NCI-H2171 treated with DMSO at 0.1 percent for 48 hours (cell line): ENCODE measurements at places on chromosomes 1 and 21.

DNA sequence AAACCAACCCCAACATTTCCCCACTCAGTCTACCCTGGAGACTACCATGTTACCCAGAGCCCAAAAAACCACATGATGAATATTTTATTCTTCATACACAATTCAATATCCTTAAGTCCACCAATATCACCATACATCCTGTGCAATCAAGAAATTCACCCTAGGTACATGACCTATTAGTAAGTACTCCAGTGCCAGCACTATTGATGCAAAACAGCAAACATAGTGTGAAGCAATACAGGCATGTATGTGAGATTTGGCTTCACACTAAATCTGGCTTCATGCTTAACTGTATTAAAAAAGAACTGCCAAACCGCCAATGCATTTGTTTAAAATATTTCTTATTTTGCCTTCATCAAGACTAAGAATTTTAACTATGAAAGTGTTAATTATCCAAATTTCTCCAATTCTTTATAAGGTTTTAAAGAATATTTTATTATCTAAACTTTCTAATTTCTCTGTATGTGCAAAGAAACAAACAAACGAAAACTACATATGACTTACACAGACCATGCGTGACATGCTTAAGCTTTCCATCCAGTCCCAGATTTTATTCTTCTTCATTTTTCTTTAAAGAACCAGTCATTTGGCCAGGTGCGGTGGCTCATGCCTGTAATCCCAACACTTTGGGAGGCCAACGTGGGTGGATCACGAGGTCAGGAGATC is 22.4 kb upstream of the TMEM125 start:
- DNase-seq, result no peak

- DNase-seq, result peak; percentile 76
Measured at GRCh38 chr1:54121482-54122134, 31.2 kb downstream of the CDCP2 start.

DNA sequence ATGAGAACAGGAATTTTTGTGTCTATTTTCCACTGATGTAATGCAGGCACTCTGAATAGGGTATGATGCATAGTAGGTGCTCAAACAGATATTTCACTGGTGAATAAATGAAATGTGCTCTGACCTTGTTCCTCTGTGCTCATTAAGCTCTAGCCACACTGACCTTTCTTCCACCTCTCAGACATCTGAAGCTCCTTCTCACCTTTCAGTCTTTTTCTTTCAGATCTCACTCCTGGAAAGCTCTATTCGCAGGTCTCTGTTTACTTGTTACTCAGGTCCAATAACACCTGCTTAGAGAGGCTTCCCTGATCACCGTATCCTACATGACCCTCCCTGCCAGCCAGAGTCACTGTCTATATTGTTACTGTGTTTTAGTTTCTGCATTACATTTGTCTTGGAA is 59.2 kb upstream of the IVNS1ABP start:
- DNase-seq, result no peak

- DNase-seq, result no peak
Measured at GRCh38 chr21:28953247-28953646, 39.4 kb downstream of the LTN1 start.

- no peak for DNase-seq
Measured at GRCh38 chr1:25755475-25756125, 44.4 kb upstream of the SELENON start.

- no peak for DNase-seq
Measured at GRCh38 chr1:200207711-200208126, 180.2 kb downstream of the NR5A2 start.

GRCh38 chr1:94783342-94784189 is 36.6 kb upstream of the SLC44A3 start:
- no peak for DNase-seq

GRCh38 chr1:197366996-197367395 is 98.9 kb downstream of the CRB1 start:
- DNase-seq, result no peak

DNA sequence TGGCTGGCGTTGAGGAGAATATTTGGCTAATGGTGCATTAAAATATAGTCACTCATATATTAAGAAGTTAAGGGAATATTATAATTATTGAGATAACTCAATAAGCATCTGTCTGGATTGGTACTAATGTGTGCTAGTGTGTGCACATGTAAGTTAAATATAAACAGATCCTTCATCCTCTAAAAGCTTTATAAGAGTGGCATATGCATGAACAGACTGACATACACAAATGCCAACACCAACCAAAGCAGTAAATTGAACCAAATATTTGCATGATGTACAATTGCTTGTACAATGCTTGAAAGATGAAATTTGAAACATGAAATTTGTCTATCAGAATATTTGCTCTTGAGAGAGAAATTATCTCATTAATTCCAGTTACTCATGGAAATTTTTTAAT is 344.9 kb downstream of the ADGRL2 start:
- DNase-seq, result no peak

GRCh38 chr1:50703240-50703639 is 256.8 kb downstream of the FAF1 start:
- peak; percentile 48 for DNase-seq

DNA sequence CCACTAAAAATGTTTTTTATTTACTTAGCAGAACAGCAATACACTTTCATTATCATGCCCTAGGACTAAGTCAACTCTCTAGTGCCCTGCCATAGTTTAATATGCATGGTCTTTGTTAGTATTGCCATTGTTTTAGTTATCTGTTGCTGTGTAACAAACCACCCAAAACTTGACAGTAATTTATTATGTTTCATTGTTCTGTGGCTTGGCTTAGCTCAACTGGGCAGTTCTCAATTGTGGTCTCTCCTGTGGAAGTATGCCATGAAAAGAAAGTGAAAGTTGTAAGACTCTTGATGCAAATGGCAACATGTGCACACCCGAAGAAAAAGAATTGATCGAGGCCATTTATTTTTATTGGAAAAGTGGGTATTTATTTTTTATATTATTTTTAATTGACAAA is 206.3 kb upstream of the KCTD3 start:
- no peak for DNase-seq

- no peak for DNase-seq
Measured at GRCh38 chr1:215863796-215864195, 296.7 kb downstream of the KCTD3 start.

- DNase-seq, result no peak
Measured at GRCh38 chr1:202259705-202260104, 66.1 kb downstream of the LGR6 start.

GRCh38 chr1:206514813-206515387 is 7.6 kb downstream of the RASSF5 start:
- peak; percentile 30 for DNase-seq

DNA sequence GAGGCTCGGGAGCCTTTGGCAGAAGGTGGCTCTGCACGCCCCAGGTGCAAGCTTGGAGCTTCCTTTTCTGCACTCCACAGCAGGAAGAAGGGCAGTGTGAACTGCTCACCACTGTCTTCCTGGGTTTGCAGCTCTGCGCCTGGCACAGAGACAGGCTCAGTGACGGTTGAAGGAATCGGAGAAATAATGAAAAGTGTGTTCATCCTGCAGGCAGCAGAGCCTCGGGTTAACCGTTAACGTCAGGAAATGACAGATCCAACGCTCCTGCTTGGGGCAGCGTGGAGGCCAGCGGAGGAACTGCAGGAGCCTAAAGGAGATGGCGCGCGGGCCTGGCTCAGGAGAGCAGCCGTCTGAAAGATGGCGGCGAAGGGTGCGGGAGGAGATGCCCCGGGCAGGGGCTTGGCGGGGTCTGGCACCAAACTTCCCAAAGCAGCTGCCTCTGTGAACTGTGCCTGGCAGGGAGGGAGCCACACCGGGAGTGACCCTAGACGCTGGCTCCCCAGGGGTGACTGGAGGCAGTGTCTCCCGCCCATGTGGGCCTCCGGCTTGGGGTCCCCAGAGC is 10.9 kb upstream of the SAMD11 start:
- no peak for DNase-seq

GRCh38 chr1:65924471-65924870 is 131.8 kb downstream of the PDE4B start:
- no peak for DNase-seq

DNA sequence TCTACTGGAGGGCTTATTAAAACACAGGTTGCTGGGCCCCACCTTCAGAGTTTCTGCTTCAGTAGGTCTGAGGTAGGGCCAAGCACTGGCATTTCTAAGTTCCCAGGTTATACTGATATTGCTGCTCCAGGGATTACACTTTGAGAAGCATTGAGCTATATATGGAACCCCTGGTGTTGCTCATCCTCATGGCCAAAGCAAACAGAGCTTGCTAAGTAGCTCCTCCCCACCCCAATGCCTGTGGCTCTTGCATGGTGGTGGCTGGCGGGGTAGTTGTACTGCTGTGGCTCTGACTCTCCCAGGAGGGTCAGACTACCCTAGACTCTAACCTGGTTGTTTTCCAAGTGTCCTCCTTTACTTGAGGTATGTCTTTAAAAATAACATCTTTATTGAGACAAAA is 143.6 kb downstream of the SPATA46 start:
- no peak for DNase-seq

DNA sequence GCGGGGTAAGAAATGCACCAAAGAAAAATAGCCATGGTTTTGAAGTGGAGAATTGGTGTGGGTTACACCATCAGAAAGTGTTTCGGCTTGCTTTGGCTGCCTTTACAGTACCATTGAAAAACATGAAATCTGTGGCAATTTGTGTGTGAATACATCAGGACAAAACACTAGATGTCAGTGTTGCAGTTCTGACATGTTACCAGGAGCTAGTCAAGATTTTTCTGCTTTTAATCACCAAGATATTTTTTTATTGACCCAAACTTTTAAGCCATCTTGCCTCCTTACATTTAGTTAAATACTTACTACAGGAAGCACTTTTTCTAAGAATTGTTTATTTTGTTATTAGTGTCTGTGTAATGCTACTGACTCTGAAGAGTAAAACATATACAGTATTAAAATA is 14.3 kb downstream of the RRP15 start:
- peak; percentile 50 for DNase-seq

- no peak for DNase-seq
Measured at GRCh38 chr1:167150492-167150833, 56.6 kb downstream of the STYXL2 start.

DNA sequence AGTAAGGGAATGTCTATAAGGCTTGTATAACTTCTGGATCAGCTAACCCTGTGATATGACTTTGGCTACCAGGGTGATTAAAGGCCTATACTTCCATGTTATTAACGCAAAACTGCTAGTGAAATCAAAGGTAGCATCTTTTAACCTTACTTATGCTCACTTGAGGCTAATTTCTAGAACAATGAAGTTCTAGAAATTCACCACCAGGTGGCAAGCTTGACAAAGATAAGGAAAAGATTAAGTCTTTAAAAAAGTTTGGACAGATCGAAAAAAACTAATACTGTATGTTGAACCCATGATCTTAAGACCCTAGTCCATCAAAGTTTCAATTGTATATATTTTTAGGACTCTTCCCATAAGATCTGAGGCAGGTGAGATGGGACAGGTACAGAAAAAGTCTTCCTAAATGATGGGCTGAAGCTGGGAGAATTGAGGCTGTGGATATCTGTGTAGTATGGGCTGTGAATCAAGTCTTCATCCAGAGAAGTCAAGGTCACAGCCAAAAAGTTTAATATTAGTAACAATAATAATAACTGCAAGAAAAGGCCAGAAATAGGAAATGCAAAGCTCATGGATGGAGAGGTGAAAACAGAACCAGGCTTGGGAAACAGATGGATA is 18.8 kb downstream of the KYAT3 start:
- DNase-seq, result peak; percentile 19

GRCh38 chr1:112172294-112172882 is 182.9 kb upstream of the KCND3 start:
- no peak for DNase-seq

DNA sequence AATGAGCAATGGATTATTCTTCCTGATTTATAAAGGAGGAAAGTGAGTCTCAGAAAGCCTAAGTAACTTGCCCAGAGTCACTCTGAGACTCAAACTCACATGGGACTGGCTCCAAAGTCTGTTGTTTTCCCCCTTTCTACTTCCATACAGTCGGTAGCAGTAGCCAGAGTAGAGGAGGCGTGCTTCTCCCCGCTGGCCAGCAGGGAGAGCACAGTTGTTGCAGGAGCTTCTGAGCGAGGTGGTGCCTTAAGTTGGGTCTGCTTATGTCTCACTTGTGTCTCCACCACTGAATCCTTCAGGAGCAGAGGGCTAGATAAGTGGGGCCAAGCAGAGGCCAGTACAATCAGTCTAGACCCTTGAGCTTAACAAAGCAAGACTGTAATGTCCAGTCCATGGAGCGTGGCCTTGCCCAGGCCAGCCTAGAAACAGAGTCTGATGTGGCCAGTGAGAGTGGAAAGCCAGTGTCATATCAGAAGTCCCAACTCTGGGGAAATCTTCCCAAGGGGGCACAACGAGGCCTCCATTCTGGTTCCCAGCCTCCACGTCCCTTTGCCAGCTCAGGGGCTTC is 181.9 kb downstream of the ZSCAN20 start:
- DNase-seq, result no peak

GRCh38 chr1:102886638-102887037 is 221.7 kb downstream of the COL11A1 start:
- DNase-seq, result no peak

DNA sequence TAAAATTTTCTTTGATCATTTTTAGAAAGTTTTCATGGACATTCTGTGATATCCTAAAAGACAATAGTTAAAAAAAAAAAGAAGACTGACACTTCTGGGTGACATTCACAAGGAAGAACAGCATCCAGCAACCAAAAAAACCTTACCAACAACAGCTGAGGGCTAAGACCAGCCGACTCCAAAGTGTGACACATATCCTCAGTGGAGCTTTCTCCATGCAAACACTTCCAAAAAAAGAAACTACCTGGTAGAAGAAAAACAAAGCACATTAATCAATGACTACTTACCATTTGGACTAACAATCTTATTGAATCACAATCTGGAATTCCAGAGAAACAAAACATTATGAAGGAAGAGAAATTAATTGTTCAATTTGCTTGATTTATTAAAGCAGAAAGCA is 88.2 kb downstream of the IARS2 start:
- no peak for DNase-seq

DNA sequence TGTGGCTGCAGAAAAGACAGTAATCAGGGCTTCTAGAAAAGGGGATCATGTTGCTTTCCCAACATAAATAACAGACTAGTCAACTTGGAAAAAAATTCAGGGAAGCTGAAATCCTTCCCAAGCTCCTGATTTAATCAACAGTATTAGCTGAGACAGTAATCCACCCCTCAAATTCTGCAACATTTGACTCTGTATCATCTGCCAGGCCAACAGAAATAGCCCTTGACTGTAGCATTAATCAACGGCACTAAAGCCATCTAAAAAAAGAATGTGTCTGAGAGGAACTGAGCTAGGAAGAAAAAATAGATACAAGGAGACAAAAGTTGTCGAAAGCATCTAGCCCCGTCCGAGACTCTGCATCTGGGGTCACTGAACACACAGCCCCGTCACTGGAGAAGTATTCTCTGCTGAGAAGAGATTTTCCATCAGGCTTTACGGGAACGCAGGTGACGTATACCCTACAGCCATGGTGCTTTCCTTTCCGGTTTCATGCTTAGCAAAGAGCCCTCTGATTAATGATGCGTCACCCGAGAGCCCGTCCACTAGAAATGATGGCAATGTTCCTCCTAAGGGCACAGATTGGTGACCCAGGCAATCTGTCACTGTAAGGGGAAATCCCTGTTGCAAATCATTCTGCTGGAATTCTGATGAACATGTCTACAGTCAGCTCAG is 42.1 kb upstream of the TP53BP2 start:
- no peak for DNase-seq
